ENCODE measurements at places on chromosomes 16 and 17.

DNA sequence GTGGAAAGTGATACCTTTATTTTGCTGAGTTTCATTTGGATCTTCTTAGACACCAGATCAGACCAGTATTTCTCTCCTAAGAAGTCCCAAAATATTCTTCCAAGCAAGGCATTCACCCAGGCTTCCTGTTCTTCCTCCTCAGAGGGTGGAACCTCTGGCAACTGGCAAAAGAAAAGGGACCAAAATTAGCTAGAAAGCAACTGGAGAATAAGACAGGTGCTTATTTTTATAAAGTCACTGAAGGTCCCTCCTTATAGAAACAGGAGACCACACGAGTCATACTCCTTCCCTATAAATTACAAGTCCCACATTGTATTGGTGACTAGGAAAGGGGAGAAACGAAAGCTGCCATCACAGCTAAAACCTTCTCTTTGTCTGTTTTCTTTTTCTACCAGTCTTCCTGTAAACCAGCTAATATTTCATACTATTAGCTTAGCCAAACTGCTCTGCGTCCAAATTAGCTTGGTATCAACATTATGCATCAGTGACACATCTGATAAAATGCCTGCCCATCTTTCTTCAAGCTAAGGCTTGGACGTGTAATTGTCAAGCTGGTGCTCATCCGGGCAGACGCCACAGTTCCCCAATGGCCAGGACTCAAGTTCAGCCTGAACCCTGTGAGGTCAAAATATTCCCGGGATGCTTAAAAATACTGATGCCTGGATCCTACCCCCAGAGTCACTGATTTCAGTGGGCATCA is 47.5 kb upstream of the ERN1 start:
- no peak for DNase-seq

DNA sequence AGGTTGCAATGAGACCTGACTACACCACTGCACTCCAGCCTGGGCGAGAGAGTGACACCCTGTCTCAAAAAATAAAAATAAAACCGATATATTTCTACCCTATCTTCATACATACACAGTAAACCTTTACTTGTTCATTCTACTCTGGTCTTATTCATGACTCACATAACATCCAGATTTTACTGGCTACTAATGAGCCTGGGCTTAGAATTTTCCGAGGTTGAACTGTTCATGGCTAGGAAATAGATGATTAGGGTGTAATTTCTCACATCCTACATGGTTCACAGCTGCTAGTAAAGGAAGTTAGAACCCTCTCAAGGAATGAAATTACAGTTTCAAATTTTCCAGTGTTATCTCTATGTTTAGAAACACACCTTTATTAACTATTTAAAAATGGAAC is 14.7 kb downstream of the GSPT1 start:
- DNase-seq = no peak

GRCh38 chr17:50559674-50560184 is 786 bp upstream of the CACNA1G start:
- peak; percentile 16 for DNase-seq

DNA sequence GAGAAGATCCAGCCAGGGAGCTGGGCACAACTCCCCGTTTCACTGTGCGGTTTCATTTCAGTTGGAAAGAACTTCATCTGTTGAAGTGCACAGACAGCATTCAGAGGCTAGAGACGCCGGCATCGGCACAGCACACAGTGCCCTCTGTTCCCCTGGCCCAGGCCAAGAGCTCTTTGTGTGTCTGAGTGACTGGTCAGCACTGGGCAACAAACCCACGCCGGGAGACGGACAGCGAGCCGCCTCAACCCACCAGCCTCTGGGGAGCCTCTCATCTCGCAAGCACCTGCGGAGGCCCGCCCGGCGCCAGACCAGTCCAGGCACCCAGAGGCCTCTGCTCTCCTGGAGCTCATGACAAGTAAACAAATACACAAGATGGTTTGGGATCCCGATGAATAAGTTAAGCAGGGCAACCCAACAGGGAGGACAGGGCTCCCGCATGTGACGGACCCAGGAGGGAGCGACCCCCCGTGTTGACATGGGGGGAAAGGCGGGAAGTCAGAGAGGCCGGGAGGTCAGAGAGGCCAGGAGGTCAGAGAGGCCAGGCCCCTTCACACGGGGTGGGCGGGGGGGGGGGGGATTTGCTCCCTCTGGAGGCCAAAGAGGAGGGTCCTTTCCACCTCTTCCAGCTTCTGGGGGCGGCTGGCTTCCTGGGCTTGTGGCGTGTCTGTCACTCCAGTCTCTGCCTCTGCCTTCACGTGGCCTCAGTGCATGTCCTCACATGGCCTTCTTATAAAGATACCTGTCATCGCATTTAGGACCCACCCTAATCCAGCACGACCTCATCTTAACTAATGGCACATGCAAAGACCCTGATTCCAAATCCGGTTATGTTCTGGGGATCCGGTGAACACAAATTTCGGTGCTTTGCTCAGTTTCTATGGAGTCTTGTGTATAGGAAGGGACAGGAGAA is 25.8 kb upstream of the KLHDC4 start:
- no peak for DNase-seq

GRCh38 chr17:74759941-74760340 is 11.5 kb downstream of the NHERF1 start:
- DNase-seq = no peak

- DNase-seq = no peak
Observed at GRCh38 chr16:84853534-84853933, 33.7 kb downstream of the CRISPLD2 start.

- DNase-seq = peak; percentile 40
Observed at GRCh38 chr17:48052956-48053757, 5.0 kb downstream of the NFE2L1 start.

- peak; percentile 86 for DNase-seq
Observed at GRCh38 chr16:14003074-14003570, 68.0 kb upstream of the MRTFB start.

DNA sequence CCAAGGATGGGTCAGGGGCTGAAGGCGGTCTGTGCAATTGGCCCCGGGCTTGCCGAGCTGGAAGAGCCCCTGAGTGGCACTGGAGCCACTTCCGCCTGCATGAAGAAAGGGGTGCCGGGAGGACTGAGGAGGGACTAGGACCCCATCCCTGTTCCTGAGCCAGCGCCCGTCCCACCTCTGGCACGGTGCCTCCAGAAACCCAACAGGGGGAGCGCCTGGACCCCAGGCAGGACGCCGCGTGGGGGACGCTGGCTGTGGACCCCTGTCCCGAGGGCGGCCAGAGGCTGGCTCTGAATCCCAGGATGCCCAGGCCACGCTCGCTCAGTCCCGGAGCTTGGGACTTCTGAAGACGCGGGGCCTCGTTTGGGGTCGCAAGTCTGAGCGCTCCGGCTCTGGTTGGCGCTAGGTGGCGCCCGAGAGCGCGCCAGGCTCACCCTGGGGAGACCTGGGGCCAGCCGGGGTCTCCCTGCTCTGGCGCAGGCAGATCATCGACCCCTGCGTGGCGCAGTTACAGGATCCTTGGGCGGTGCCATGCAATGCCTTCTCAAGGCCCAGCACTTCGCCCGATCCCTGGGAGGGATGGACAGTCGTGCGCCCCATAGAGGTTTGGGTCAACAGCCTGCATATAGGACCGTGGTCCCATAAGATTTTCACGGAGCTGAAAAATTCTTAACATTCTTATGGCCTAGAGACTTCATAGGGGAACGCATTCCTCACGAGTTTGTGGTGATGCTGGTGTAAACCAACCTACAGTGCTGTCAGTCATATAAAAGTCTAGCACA is 58.5 kb upstream of the CREBBP start:
- peak; percentile 66 for DNase-seq

DNA sequence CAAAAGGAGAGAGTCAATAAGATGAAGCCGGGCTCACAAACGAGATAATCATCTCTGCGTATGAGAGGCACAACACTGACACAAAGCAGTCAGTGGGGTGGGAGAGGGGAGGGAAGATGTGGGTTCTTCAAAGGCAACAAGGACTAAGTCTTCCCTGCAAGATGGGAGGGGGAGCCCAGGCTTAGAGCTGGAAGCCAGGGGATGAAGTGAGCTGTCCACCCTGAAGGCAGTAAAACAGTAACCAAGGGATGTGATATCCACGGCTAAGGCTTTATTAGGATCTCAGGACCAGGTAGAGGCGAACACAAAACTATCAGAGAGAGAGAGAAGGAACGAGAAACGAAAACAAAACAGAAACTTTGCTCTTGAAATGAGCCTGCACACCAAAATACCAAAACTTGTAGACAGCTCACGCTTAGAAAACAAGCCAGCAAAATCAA is 115.9 kb downstream of the DYNLRB2 start:
- no peak for DNase-seq

GRCh38 chr17:49635121-49635520 is 42.8 kb downstream of the SPOP start:
- DNase-seq = no peak

DNA sequence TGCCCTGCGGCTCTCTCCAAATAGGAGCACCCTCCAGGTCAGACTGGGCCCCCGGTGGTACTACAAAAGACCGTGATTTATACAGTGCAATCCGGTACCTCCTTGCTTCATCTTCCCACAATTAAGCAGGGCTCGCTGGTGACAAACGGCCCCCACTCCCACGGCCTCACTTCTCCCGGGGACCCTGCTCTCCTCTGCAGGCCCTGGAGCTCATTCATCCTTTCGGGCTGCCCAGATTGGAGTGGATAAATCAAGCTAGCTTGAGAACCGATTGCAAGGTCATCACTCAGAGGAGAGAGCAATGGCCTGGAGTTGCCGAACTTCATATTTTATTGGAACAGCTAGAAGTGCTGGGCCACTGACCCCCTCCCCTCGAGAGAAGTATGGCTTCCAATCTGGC is 193.5 kb upstream of the IRX6 start:
- no peak for DNase-seq

- DNase-seq = no peak
Observed at GRCh38 chr17:5800646-5801045, 216.3 kb upstream of the NLRP1 start.

- DNase-seq = no peak
Observed at GRCh38 chr17:73410586-73411312, 98.9 kb upstream of the CDC42EP4 start.

DNA sequence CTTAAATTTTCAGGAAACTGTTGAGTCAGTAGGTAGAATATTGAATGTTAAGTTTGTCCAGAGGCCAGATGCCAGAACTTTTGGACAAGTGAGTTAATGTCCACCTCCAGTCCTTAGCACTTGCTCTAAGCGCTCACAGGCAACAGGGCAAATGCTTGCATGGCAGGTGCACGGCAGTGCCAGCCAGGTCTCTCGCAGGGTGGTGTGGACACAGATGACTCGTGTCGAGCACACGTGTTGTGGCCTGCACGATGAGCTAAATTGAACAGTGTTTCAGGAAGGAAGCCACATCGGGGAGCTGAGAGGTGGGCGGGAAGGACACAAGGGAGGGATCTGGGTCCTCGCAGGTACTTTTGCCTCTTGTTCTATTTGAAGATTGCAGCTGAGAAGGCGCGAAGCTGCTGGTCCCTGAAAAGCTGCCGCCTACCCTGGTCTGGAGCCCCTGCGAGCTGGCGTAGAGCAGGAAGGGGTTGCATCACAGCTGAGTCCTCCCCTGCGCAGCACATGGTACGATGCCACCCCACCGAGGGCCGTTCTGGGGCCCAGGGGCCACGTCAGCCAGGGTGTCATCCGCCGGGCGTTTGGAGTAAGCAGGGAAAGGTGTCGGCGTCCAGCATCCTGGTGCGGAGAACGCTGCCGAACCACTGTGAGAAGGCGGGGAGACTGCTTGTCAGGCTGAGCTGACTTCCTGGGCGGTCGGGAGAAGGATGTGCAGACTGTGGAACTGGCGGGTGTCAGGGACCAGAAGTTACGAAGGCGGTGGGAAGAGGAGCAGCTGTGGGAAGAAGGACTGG is 6.3 kb downstream of the RAB40C start:
- no peak for DNase-seq

GRCh38 chr16:58882292-58882691 is 148.2 kb upstream of the GOT2 start:
- DNase-seq = no peak
